ENCODE measurements at places on chromosomes 12 and 14.

GRCh38 chr14:87600240-87600639 lies 392.7 kb downstream of the GALC start:
- DNase-seq, result no peak

- DNase-seq, result peak; percentile 94
These were observed 28.0 kb downstream of the VPS37B start for GRCh38 chr12:122867691-122868461.

- peak; percentile 77 for DNase-seq
These were observed 10.7 kb upstream of the HSP90AA1 start for GRCh38 chr14:102097441-102098135.

DNA sequence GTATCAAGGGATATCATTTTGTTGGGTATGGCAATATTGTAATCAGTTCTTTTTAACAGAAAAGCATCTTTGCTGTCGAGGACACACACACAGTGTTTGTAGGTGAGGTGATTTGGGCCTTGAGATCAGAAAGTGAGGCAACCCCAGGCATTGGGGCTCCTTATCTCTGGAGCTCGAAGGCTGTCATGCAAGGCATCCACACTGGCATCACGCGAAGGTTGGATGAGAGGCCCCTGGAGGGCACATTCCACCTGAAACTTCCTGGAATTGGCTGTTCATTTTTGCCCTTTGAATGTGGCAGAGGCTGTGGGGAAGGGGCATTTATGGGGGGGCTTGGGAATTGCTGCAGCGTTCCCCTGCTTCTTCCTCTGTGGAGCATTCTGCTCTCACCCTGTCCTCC lies 45.5 kb downstream of the IL31 start:
- DNase-seq, result no peak

DNA sequence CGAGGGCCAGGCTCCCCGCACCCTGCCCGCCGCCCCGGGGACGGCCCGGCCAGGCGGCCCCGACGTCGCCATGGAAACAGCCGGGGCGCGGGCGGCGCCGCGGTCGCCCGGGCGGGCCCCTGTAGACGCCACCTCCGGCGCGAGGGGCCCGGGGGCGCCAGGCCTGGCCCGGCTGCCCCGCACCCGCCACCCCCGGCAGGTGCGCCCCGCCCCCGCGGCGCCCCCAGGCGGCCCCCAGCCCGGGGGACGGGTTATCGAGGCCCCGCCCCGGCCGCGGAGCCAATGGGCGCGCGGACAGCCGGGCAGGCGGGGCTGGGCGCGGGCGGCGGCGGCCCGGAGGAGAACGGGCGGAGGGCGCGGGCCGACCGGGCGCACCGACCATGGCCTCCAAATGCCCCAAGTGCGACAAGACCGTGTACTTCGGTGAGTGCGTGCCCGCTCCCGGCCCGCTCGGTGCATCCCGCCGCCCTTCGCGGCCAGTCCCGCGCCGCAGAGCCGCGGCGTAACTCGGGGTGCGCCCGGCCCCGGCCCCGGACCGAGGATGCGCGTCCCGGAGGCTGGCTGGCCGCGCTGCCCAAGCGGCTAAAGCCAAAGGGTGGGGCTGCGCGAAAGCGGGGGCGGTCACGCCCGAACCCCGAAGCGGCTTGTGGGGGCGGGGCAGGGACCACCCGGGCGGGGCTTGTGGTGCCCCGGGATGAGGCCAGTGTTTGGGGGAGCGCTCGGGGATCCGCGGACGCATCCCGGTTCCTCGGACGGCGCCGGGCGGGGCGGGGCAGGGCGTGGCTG lies at the start of gene CRIP2:
Gene CRIP2 (plus strand): TSS at position 339 of the 786 bp plus-strand sequence. CDS start 42 bp downstream, at position 381.
- peak; percentile 74 for DNase-seq

GRCh38 chr12:132608231-132609171 lies 1.9 kb downstream of the LRCOL1 start:
- DNase-seq, result peak; percentile 51

DNA sequence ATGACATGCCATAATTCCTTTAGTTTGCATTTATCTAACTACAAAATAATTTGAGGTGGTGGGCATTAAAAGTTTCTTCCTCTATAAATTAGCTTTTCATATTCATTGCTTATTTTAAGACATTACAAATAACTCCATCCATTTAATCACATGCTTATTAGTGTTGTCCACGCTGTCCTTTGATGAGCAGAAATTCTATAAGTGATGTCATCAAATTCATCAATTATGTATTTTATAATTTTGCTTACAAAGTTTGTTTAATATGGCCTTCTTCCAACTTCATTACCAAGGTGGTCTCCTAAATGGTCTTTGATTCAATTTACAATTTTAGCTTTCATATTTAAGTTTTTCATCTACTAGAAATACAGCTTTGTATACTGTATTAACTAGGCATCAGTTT lies 173.5 kb downstream of the PRKD1 start:
- DNase-seq, result no peak

DNA sequence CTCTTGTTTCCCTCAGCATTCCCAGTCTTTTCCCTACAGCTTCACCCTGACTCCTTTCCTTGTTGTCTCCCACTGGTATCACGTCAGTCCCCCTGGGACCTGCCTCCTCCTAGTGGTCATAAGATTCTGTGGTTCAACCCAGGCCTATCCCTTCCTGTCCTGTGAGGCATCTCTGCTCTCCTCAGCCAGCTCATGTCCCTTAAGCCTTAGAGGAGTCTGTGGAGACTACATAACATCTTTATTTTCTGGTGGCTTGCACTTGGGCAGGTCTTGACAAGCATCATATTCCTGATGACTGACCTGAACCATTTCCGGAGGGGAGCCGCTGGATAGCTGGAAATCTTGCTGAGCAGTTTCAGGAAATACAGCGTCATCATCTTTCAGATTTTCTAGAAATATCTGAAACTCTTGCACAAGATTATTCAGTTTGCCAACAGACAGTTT lies 688 bp downstream of the C12orf71 start:
- DNase-seq, result peak; percentile 85

DNA sequence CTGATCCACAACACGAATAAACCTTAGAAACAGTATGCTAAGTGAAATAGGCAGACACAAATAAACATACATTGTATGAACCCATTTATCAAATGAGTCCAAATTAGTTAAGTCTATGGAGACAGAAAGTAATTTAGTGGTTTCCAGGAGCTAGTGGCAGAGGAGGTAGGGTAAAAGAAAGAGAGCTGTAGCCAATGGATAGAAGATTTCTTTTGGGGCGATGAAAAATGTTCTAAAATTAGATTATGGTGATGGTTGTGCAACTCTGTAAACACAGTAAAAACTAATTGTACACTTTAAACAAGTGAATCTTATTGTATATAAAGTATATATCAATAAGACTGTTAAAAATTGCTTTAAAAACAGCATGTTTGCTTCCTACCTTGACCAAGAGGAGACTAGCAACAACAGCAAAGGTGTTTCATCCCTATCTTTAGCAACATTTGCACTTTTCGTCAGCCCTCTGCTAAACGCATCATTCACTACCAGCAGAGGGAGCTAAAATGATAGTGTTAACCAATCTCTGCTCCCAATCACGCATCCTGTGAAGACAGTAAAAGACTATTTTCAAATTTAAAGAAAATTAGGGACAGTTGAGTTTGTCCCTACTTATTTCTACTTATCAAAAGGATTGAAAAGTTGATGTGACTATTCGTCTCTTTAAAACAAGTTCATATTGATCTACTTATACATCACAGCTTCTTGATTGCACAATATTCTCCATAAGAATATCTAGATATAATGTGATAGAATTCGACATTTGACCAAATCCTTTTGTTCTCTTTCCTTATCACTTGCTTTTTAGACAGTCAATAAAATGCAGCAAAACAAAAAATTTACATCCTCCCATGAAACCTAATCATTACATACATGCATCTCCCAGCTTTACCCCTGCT lies 24.0 kb upstream of the LGR5 start:
- peak; percentile 76 for DNase-seq

DNA sequence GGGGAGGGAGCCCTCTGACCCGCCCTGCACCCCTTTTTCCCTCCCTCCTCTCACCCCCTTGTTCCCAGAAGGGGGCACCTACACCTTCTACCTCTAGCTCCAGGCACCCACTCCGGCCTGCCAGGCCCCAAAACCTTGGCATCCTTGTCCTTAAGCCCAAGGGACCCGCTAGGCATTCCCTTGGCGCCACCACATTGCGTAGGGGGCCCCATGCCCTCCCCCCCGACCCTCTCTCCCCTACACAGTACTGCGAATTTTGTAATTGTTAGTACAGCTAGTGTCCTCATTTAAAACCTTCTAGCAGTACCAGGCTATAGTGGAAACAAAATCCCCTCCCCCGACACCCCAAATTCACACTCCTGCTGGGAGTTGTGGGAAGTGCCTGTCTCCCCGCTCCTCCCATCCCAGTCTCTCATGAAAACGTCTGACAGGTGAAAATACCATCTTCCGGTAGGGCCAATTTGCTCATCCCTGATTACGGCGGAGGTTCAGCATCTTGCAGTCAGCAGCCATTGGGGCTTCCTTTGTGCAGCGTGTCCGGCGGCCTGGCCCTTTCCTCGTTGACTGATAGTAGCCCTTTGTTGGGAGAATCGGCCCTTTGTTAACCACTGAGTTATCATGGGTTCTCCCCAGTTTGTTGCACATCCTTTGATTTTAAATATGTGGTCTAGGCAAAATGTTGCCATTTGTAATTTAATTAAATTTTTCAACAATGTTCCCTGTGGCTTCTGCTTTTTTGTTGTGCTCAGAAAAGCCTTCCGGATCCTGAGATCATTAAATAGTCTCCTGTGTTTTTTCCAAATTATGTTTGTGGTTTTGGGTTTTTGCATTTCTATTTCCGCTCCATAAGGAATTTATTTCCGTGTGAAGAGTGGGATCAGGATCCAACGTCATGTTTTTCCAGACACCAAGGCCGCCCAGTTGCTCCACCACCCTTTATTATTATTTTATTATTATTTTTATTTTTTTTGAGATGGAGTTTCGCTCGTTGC lies 7.9 kb upstream of the CEP170B start:
- DNase-seq, result peak; percentile 88

GRCh38 chr12:2644683-2645405 lies 149.9 kb upstream of the FKBP4 start:
- DNase-seq, result peak; percentile 36

DNA sequence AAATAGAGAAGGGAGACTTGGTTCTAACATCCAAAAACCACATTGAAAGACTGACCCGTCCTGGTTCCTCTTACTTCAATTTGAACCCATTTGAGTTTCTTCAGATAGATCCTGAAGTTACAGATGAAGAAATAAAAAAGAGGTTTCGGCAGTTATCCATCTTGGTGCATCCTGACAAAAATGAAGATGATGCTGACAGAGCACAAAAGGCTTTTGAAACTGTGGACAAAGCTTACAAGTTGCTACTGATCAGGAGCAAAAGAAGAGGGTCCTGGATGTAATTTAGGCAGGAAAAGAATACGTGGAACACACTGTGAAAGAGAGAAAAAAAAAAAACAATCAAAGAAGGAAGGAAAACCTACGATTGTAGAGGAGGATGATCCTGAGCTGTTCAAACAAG lies 25.4 kb upstream of the NFKBIA start:
- DNase-seq, result no peak

DNA sequence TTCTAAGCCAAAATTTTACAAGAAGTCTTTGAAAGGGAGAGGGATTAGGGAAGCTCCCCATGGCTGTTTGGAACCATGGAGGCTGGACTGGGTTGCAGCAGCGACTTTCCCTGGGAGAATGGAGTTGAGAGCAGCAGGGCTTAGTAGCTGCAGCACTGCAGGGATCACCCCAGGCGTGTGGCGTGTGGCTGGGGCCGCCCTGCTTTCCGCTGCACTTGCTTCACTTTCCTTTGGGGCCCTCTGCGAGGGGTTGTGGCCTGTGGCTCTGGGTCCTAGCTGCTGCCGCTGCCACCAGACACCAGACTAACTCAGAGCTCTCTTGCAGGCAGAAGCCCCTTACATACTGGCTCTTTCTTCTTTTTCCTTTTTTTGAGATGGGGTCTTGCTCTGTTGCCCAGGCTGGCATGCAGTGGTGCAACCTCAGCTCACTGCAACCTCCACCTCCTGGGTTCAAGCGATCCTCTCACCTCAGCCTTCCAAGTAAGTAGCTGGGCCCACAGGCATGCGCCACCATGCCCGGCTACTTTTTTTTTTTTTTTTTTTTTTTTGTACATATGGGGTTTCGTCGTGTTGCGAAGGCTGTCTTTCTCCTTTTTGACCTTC lies 25.4 kb downstream of the CCDC62 start:
- peak; percentile 55 for DNase-seq

- no peak for DNase-seq
These were observed 153.9 kb downstream of the RAD51B start for GRCh38 chr14:67973436-67973835.

DNA sequence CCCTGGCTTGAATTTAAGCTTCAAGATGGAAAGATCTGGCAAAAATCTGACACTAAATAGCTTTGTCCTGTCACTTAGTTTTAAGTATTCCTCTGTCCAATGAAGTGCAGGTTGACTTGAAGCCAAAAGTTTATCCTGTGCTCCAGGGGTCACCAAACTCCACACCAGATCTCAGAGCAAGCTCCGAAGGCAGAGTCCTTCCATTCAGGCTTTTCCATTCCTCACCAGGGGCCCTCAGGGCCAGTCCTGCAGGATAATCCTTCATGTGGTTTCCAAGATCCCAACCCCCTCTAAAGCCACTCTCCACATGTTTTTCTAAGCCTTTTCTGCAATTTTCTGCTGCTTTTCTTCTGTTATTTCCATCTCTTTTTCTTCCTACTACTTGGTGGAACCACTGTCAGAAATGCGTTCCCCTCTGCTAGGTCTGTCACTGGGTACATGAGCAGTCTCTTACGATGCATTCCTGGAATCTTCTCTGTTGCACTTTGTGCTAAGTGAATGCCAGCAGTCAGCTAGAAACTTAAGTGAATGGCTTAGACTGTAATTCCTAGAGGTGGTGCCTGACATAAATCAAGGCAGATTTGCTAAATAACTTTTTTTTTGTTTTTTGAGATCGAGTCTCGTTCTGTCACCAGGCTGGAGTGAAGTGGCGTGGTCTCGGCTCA lies 251.4 kb downstream of the MSRB3 start:
- no peak for DNase-seq

GRCh38 chr14:93736378-93737014 lies 51.8 kb downstream of the PRIMA1 start:
- peak; percentile 80 for DNase-seq

DNA sequence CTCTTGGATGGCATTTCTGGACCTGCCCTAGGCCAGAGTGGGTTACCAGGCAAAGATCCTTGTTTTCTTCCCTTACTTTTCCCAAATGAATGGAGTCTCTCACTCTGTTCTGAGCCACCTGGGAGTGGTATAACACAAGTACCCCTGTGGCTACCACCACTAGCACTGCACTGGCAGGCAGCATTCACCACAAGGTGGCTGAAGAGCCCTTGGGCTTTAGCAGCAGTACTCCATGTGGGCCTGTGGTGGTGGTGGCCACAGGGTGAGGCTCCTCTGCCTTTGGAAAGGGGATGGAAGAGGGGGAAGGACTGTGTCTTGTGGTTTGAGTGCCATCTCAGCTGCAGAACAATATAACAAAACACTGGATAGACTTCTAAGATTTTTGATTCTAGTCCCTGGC lies 38.1 kb upstream of the LMNTD1 start:
- peak; percentile 87 for DNase-seq

- DNase-seq, result no peak
These were observed 109.3 kb downstream of the FGD4 start for GRCh38 chr12:32508626-32509025.

GRCh38 chr14:41476526-41476925 lies 130.2 kb upstream of the LRFN5 start:
- DNase-seq, result no peak

- no peak for DNase-seq
These were observed 12.6 kb downstream of the RASSF9 start for GRCh38 chr12:85823436-85824180.
